ENCODE measurements at places on chromosomes 4 and X. TPM values are rescaled to one million over a fixed set of nuclear protein-coding genes. Genes with fewer than 3 reads are reported as not detected.

Gene SYN1
- 0.20 TPM for total RNA-seq

Gene SLC6A8
- total RNA-seq = 8.4 TPM

Gene SLC16A2
- total RNA-seq = 9.2 TPM

Gene GC
- total RNA-seq = not detected

Gene CT45A6
- not detected for total RNA-seq

Gene SASH3
- total RNA-seq = not detected

Gene ARMCX2
- total RNA-seq = 35.3 TPM

Gene LINC00632
- total RNA-seq = 7.3 TPM

Gene MAP7D3
- total RNA-seq = 27.2 TPM

Gene SOWAHB
- total RNA-seq = not detected

Gene ZNF674
- 2.3 TPM for total RNA-seq

Gene HEPH
- total RNA-seq = 4.7 TPM

Gene DCLK2
- total RNA-seq = 7.2 TPM

Gene MAGEC1
- not detected for total RNA-seq

Gene PDZD4
- 0.20 TPM for total RNA-seq

Gene GPRIN3
- under 0.01 TPM for total RNA-seq

Gene NPNT
- total RNA-seq = not detected

Gene LDB2
- total RNA-seq = 5.1 TPM

Gene P2RY4
- 0.39 TPM for total RNA-seq

Gene PPARGC1A
- 0.59 TPM for total RNA-seq

Gene TRPC5OS
- total RNA-seq = not detected

Gene ATP10D
- total RNA-seq = 13.9 TPM

Data from subcutaneous preadipocyte (primary cell).